BE2C (cell line): ENCODE measurements at places on chromosomes 7 and 10.

- no peak for DNase-seq
Observed at GRCh38 chr10:62934258-62934657, 118.1 kb upstream of the EGR2 start.

DNA sequence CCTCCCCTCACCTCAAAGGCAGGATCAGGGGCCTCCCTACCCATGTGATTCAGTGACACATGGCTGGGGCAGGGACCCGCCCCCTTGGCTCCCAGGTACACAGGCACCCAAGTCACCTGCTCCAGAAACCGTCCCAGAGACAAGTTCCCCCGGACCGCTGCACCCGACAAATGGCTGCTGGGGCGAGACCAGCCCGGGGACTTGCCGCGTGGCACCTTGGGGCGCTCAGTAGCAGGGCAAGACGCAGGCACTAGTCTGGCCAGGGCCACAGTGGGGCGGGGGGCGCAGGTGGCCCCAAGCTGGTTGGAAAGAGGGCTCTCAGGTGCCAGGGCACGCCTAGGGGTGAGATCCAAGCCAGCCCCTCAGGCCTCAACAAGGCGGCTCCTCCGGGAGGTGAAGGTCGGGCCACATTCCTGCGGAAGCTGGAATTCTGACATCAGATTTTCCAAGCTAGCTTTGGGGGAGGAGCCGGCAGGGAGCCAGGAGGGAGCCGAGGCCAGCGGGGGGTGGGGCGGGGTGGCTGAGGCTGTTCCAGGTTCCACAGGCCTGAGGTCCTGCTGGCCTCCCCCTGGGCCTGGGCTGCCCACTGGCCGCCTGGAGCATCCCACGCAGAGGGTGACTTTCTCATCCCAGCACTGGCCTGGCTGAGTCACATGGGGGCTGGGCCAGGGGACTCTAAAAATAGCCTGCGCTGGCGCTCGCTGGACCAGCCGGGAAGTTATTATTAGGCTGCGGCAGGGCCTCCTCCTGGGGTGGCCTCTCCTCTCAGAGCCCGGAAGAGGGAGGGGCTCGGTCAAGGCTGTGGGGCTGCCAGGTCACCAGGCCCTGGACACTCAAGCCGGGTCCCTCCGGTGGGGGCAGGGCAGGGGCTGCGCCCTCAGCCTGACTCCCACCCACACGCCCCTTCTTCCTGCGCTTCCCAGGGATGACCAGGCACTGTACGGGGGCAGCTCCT, 20.5 kb upstream of the INPP5A start:
- peak; percentile 59 for DNase-seq

DNA sequence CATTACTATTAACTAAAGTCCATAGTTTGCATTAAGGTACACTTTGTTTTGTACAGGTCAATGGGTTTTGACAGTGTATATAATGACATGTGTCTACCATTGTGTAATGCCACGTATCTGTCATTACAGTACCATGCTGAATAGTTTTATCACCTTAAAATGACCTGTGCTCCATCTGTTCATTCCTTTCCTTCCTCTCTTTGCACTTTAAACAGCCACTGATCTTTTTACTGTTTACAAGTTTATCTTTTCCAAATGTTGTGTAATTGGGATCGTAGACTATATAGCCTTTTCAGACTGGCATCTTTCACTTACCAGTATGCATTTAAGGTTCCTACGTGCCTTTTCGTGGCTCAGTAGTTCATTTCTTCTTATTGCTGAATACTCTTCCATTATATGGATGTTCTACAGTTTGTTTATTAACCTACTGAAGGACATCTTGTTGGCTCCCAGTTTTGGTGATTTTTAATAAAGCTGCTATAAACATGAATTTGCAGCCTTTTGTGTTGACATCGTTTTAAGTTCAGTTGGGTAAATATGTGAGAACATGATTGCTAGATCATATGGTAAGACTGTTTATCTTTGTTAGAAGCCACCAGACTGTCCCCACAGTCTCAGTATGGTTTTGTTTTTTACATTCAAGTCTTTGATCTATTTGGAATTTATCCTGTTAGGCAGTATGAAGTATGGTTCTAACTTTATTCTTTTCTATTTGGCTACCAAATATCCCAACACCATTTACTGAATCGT, 24.7 kb downstream of the STAM start:
- DNase-seq: no peak

GRCh38 chr7:4641091-4641666, 40.9 kb upstream of the FOXK1 start:
- no peak for DNase-seq

DNA sequence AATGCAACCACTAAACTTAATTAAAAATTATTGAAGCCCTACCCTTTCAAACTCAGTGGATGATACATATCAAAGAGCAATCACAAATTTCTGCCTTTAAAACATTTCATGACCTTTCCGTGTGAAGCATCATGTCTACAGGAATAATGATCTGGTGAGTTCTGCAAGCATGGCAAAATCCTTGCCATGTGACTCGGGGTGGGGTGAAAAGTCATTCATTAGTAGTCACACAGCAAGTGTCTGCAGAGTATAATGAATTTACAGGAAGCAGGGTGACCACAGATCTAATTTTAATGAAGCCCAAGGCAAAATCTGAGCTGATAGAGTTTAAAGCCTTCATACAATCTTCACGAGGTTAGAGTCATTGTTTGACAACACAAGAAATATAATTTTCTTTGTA, 351.9 kb downstream of the THSD7A start:
- DNase-seq: no peak

DNA sequence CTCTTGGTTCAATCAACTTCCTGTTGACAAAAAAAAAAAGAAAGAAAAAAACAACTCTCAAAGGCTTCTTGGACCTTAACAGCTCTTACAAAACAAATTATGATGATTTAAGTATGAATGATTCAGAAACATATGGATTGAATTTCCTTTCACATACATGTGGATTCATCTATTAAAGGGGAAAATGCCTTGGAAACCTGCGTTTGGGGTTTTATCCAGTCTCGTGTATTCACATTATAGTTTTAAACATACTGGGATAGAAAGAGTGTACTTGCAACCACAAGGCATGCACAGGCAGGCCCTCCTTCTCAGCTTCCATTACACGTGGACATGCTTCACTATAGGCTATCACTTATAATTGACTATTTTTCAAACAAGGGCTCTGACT, 286.7 kb downstream of the INHBA start:
- DNase-seq: no peak

DNA sequence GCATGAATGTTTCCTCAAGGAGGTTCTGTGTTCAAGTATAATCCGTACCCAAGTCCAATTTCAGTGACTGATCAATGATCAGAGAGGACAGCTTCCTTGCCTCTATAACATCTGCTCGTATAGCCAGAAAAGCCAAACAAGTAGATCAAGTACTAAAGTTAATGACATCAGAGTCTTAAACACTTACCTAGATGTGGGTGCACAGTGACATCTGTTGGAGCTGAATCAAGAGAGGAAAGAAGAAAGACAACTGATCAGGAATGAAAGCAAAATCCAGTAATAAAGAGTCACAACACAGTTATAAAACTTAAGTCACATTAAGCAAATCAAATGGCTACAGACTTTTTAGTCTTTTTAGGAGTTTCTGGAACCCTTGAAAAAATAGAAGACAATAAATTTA, 236.5 kb downstream of the RELN start:
- DNase-seq: no peak

GRCh38 chr10:125057158-125058001, 103.0 kb downstream of the CTBP2 start:
- DNase-seq: no peak

GRCh38 chr7:114784177-114784576, 137.7 kb upstream of the MDFIC start:
- no peak for DNase-seq

- DNase-seq: no peak
Observed at GRCh38 chr7:91266689-91267090, 2.5 kb downstream of the FZD1 start.

- no peak for DNase-seq
Observed at GRCh38 chr7:19623676-19624075, 85.2 kb downstream of the POLR1F start.

- DNase-seq: no peak
Observed at GRCh38 chr10:23402856-23403255, 36.0 kb upstream of the OTUD1 start.

- no peak for DNase-seq
Observed at GRCh38 chr7:43636093-43636492, 53.2 kb downstream of the STK17A start.

DNA sequence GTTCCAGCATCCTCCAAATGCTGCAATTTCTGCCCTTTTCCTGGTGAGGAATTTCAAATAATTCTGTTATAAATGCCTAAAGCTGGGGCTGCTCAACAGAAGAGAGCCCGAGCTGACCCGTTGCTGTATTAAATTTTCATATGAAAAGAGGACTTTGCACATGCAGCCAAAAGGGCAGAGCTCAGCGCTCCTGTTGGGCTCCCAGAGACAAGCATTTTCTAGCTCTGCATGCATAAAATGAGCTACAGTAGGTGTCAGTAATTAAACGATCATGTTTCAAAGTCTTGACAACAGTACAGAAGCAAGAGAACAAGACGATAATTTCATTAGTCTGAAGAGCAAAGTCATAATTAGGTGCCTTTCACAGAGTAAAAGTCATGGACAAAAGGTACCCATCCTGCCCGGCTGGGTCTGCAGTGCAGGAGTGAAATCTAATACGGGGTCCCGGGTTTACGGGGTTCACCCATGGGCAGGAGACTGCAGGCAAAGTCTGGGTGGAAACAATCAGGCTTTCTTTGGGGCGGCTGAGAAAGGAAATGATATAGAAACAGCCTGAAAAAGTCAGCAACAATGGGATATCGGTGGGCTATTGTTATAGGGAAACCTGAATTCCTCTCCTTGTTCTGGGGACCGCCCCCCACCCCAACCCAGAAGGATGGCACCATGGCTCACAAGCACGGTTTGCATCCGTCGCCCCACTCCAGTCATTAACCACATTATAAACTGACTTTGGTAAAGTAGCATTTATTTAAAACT, 66.0 kb downstream of the EBF3 start:
- DNase-seq: no peak

- no peak for DNase-seq
Observed at GRCh38 chr10:77060913-77061312, 576.7 kb downstream of the KCNMA1 start.

DNA sequence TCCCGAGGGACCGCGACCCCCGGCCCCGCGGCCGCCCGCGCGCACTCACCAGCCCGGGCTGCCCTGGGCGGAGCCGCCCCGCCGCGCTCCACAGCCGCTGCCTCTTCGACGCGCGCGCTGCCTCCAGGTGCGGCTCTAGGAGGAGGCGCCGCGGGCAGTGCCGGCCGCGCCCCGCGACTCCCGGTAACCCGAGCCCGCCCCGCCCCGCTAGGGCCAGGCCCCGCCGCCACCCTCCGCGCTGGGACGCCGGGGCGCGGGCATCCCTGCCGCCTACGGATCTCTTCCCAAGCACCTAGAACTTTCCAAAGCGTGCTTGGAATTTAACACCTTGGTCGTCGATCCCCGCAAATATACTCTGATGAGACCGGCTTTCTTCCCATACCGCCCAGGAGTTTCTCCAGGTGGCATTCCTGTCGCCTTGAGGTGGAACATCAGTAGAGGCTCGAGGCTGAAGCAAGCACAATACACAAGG, at the start of gene SLC26A5:
Gene SLC26A5 (minus strand): TSS at position 159 of the 472 bp plus-strand sequence. CDS start 24,693 bp downstream, outside the sequence.
- peak; percentile 56 for DNase-seq

GRCh38 chr7:7221599-7222038, 39.3 kb downstream of the C1GALT1 start:
- DNase-seq: peak; percentile 32

GRCh38 chr7:132805766-132806165, 229.5 kb upstream of the PLXNA4 start:
- no peak for DNase-seq

DNA sequence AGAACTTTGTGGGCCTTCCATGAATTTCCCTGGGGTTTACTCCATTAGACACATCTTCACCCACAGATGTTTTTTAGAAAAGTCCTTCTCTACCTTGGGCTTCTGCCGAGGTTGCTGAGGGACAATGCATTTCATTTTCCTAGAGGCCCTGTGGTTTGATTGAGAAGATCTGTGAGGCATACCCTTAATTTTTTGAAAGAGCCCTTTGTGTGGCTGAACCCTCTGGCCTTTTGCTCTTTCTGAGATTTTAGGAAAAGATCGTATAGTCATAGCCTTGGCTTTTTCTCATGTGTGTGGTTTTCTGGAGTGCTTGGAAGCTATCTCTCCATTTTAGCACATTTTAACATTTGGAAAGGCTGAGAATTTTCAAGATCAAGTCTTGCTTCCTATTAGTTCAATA, 119.8 kb upstream of the LYZL1 start:
- no peak for DNase-seq

GRCh38 chr10:31320550-31321211, 1.7 kb downstream of the ZEB1 start:
- peak; percentile 61 for DNase-seq

DNA sequence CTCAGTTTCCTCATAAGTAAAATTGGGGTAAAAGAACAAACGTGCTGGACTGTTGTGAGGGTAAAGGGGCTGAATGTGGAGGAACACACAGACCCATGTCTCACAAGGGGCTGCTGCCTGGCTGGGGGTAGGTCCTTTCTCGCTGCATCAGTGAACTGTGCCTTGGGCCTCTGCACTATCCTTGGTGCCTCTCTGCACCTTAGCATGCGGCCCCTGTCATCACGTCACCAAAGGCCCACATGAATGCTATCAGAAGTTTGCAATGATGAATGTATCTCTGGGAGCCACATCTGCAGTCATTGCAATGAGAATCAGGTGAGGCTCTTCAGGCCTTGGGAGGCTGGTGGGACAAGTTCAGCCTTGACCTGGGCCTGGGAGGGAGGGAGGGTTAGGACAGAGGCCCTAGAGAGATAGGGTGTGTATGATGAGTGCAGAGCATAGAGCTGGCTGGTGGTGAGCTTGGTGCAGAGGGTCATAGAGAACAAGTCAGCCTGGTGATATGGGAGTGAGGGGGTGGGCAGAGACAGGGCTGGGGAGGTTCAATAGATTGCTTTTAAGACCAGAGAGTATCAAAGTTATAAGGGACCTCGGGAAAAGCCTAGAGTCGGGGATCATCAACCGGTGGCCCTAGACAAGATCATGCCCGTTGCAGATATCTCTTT, 308.4 kb downstream of the RPS24 start:
- no peak for DNase-seq

- no peak for DNase-seq
Observed at GRCh38 chr7:130960208-130960988, 226.4 kb upstream of the KLF14 start.

- peak; percentile 58 for DNase-seq
Observed at GRCh38 chr7:33612442-33612841, 292.9 kb upstream of the BMPER start.
